Activated naive CD8-positive, alpha-beta T cell treated with anti-CD3 and anti-CD28 coated beads, Interleukin-2, amount 50 U/mL, for 16 hours (primary cell): ENCODE measurements at places on chromosomes 13 and 19.

GRCh38 chr19:38975861-38976271 is 324 bp upstream of the FBXO17 start:
- DNase-seq, result no peak

DNA sequence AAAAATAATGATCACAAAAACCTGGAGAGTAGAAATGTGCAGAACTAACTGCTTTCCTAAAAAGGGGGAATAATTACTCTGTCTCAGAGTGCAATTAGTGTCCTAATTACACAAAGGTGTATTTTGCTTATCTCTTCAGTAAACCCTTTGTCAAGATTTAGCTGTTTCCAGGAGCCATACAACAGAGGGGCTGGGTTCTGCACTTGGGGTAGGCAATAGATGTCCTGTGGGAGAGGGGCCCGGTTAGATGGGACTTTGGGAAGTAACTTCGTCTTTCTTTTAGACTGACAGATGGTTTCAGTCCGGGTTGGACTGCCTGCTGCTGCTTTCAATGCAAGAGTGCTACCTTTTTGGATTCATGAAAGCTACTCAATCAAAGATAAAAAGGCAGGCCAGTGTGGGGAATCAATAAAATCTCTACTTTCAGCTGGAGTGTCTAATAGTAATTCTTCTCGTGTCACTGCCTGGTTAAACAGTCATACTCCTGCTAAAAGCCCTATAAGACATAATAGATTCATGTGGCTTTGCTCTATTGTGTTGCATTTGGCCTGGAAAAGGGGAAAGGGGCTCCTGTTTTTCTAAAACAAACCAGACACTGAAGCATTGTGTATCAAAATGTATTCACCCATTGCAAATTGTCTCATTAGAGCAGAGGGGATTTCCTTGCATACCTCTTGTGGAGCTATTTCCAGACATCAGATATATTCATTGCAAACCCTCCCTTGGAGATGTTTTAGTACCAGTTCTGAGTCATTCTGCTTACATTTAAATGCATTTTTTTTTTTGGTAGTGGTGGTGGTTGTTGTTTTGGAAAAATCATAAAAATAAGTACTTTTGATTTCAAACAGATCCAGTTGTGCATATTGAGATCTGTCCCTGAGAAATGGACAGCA is 83.3 kb upstream of the PCDH8 start:
- DNase-seq, result no peak

GRCh38 chr13:84994582-84994981 is 804.6 kb downstream of the SLITRK6 start:
- no peak for DNase-seq

DNA sequence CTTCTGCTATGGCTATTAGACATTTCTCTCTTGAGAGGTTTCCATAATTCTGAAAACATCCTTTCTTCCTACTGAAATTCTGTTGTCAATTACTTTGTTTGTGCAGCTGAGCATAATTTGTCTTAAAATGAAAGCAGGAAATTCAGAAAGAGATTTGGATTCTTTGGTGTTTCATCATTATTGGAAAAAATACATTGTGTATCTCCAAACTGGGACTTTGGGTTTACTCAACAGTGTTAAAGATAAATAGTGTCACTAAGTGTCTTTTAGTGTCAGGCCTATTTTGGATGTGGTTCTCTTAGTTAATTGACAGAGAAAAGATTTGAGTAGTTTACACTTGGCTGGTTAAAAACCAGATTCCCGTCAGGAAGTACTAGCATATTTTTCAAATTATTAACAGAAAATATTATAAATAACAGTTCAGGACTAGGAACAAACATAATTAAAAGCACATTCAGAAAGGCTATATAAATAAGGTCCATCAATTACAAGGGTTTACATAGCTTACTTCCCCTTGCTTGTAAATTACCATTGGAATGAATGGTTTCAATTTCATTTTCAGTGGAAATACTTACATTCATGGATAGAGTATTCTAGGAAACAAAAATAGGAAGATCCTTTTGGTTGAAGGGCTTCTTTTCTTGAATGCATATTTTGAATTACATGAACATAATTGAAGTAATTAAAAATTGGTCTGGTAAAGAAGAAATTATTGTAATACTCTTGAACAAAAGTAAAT is 483.1 kb downstream of the GPC6 start:
- no peak for DNase-seq

DNA sequence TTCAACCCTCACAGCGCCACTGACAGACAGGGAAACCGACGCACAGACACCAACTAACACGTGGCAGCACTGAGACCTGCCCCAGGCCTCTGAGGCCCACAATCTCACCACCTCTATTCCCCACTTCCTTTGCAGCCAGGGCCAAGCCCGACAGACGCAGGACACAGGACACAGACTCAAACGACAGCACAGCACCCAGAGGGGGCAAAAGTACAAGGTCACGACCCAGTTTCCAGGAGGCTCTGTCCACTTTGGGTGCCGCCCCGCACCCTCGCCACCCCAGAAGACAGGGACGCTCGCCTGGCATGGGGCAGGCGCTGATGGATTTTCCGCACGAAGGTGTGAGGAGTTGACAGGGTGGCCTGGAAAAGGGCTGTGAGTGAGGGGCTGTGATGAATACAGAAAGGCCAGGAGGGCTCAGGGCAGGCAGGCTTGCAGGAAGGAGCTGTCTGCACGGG is 48.8 kb downstream of the MLLT1 start:
- no peak for DNase-seq

- DNase-seq, result no peak
Measured at GRCh38 chr19:53977991-53978731, 13.3 kb upstream of the CACNG6 start.

DNA sequence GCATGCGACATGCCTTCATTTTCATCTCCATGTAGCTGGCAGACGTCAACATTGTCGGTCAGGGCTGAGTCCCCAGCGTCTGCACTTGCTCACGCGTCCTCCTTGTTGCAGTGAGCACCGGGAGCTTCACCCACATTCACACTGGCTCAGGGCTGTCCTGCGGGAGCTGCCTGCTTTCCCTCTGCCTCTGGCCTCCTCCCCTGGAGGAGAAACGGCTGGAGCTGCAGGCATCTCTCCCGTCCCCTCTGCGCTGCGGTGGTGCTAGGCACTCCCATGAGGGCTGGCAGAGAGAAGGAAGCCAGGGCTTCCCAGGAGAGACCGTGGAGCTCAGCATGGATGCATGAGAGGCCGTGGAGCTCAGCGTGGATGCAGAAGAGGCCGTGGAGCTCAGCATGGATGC is 18.4 kb upstream of the TMEM255B start:
- no peak for DNase-seq

- no peak for DNase-seq
Measured at GRCh38 chr13:44032802-44033201, 153.1 kb downstream of the LACC1 start.

- no peak for DNase-seq
Measured at GRCh38 chr13:78105656-78106055, 187.0 kb upstream of the EDNRB start.
